GM19239 (cell line): ENCODE measurements at places on chromosomes 12 and 14.

GRCh38 chr14:96756745-96757144 is 40.4 kb upstream of the VRK1 start:
- DNase-seq = no peak

DNA sequence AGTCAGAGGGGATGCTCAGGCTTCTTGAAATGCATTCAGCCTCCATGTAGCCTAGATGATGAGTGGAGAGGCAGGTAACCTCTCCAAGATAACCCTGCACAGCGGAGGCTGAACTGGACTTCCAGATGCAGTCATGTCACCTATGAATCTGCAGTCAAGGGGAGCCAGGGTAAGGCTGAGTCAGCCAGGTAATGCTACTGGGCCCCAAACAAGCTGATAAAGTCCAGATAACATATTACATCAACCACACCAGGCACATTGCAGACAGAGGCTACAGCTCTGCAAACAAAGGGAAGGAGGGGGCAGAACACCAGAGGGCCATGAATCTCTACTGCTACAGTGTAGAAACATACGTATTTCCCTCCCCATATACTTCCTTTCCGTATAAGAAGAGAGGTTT is 14.0 kb downstream of the RNASE9 start:
- no peak for DNase-seq

GRCh38 chr12:62629413-62629812 is 162.8 kb downstream of the MON2 start:
- no peak for DNase-seq

DNA sequence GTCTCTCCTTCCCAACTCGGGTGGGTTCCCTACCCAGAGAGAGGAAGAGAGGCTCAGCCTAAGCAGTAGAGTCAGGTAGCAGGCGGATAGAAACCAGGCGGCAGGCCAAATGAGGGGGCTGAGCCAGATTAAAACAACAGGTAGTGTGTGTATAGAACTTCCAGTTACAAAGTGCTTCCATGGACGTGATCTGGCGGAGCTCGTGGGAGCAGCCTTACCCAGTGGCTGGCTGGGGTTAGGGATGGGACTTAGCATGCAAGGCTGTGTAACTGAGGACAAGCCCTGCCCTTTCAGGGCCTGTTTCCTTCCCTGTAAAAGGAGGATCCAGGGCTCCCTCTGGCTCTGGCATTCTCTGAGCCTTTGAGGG is 8.3 kb downstream of the KRT80 start:
- no peak for DNase-seq

GRCh38 chr12:85951823-85952222 is 77.7 kb downstream of the NTS start:
- DNase-seq = no peak

- DNase-seq = no peak
Measured at GRCh38 chr14:59814988-59815387, 55.6 kb downstream of the RTN1 start.

DNA sequence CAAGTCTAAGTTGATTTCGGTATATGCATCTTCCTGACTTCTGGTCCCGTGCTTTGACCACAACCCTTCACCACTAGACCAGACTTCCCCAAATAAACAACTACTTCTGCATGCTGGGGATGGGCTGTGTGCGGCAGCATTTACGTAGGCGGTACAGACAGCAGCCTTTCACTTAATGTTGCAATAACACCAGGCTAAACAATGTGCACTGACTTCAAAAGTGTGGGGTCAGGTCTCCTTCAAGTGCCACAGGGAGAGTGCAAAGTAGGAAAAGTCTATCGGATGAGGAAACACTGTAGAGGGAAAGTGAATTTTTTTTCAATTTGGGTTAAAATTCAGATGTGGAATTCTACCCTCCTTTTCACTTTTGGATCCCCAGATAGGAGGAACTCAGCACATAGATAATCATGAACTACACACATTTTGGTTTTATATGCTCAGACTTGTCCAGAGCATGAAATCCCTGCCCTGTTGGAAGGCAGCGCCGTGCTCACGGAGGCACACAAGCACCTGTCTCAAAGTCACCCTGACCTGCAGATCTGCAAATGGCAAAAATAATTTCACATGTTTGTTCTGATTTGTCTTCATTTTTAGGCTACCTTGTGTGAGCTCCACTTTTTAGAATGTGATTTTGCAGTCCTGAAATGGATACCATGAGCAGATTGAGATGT is 3.6 kb upstream of the FOS start:
- no peak for DNase-seq

DNA sequence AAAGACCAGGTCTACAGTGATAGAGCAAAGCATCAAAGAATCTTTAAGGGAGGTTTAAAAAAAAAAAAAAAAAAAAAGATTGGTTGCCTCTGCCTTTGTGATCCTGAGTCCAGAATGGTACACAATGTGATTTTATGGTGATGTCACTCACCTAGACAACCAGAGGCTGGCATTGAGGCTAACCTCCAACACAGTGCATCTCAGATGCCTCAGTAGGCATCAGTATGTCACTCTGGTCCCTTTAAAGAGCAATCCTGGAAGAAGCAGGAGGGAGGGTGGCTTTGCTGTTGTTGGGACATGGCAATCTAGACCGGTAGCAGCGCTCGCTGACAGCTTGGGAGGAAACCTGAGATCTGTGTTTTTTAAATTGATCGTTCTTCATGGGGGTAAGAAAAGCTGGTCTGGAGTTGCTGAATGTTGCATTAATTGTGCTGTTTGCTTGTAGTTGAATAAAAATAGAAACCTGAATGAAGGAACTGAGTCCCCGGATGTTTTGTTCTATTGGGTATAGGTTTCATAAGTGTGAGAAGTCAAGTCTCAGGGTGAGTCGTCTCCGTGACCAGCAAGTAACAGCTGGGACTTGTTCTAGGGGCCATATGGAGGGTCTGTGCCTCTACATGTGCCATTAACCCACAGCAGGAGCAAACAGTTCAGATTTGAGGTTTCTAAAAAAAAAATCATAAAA is 9.3 kb downstream of the PEBP1 start:
- DNase-seq = no peak

DNA sequence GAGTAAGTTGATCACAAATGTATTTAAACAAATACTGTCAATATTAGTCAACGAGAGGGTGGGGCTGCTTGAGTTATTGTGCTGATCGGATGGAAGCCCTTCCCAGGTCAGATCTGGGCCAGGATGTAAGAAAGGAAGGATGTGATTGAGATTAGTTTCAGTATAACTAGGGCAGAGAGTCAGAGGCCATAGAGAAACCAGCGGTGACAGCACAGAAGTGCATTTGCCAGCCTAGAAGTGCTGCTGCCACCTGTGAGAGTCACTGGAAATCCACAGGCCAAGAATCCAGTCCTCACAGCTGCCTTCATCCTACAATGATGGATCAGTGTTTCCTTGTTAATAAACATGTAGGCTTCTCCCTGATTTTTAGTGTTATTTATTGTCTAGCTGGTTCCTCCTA is 9.8 kb upstream of the FERMT2 start:
- DNase-seq = no peak

- DNase-seq = no peak
Measured at GRCh38 chr12:84183576-84183975, 729.0 kb downstream of the SLC6A15 start.

- no peak for DNase-seq
Measured at GRCh38 chr12:84922693-84923092, 10.1 kb upstream of the SLC6A15 start.

DNA sequence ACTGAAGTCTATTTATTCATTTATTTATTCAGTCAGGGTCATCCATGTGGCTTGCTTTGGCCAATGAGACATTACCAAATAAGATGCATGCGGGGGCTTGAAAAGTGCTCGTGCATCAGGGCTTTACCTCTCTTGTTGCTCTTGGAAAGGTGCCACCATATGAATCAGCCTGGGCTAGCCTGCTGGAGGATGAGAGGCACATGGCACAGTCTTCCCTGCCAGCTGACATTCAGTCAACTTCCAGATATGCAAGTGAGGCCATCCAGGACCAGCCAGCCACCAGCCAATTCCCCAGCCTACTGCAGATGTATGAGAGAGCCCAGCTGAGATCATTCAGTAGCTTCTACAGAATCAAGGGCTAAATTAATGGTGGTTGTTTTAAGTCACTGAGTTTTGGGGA is 105.2 kb upstream of the RPH3A start:
- DNase-seq = no peak

- no peak for DNase-seq
Measured at GRCh38 chr12:96014943-96015599, 18.9 kb upstream of the HAL start.

DNA sequence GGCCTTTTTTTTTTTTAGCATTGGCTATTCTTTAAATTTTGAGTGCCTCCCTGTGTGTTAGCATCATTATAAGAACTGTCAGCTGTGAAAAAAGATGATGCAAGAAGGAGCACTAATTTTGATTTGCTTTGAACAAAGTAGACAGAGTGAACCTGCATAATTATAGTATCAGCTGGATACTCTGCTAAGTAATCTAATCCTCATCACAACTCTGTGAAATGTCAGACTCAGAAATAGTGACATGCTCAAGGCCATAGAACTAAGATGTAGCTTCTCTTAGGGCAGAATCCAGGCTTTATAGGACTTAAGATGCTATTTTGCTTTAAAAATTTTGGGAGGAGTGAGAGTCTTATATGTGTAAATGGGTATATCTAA is 31.9 kb downstream of the FBXO34 start:
- no peak for DNase-seq

- DNase-seq = no peak
Measured at GRCh38 chr12:47414511-47414910, 291.3 kb downstream of the RPAP3 start.

GRCh38 chr12:115570069-115570777 is 707.3 kb downstream of the MED13L start:
- DNase-seq = no peak

GRCh38 chr14:89425931-89426330 is 8.9 kb upstream of the FOXN3 start:
- no peak for DNase-seq

GRCh38 chr12:72618764-72619163 is 346.6 kb downstream of the TRHDE start:
- DNase-seq = no peak

DNA sequence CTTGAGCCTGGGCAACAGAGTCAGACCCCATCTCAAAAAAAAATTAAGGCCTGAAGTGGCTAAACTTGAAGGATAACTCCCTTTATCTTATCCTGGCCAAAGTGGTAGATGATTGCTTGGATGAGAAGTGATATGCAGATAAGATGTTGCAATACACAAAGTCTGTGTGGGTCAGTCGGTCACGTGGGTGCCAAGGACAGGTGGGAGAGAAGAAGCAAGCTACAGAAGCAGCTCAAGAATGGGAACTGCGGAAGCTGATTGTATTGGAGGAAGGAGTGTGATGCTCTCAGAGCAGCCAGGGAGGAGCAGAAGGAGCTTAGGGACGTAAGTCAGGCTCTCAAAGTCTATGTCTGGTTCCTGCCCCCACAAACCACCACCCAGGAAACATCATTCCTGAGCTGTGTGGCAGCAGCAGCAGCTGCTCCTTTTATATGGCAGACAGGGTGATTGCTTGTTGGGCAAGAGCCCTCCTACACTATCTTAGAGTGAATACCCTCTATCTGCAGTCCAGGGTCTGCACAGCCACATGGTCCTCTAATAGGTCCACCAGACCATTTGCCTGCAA is 54.5 kb downstream of the ATP2A2 start:
- no peak for DNase-seq

DNA sequence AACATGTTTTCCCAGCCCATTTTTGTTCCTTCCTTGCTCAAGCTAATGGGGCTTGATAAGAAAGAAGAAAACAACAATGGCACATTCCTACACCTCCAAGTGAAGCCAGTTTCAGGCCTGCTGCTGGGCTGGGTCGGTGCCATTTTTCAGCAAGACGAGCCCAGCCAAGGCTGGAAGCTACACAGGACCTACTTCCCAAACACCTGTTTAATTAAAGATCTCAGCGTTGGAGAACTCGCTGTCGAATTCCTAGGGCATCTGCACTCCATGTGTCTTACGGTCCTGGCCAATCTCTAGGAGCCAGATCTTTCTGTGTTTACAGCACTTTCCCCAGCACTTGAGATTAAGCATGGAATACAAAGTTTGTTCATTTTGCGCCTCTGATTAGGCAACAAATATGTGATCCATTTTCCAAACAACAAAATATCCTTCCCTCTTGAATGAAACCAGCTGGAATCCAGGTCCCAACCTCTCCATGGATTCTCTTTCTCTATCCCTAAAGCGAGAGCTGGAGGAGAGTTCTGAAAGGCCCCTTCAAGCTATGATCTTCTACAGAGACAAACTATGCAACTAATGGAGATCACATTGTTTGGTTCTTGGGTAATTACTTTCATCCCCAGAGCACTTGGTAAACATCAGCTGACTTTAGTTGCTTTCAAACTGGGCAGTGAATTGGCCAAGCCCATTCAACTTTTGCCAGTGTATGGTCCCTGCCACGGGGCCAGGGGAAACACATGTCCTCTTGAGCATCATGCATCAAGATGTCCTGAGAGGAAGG is 34.3 kb upstream of the TC2N start:
- DNase-seq = no peak

DNA sequence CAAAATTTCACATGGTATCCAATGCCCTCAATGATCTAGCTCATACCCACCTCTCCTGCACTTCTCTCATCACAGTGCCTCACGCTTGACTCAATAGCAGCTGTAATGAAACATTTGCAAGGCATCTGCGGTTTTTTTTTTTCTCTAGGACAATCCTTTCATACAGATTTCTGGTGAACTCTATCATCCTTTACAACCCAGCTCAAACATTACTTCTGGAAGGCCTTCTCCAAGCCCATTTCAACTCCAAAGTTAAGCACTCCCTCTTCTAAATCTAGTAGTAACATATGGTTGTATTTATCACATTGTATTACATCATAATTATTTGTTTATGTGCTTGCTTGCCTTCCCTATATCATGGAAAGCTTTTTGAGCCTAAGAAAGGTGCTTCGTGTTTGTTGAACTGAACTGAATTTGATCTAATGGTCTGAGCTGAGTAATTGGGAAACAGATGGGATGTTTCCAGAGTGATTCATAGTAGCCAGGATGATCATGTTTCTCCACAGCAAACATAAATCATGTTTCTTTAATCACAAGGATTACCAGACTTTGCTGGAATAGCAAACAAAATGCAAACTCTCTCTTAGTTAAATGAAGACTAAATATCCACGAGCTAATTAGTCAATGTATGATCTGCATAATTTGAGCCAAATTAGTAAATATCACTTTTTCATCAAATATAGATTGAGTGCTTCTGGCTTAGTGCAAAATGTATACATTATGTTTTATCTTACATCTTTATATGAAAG is 14.3 kb downstream of the CFL2 start:
- DNase-seq = no peak

GRCh38 chr12:13799574-13799973 is 181.8 kb downstream of the GRIN2B start:
- no peak for DNase-seq

DNA sequence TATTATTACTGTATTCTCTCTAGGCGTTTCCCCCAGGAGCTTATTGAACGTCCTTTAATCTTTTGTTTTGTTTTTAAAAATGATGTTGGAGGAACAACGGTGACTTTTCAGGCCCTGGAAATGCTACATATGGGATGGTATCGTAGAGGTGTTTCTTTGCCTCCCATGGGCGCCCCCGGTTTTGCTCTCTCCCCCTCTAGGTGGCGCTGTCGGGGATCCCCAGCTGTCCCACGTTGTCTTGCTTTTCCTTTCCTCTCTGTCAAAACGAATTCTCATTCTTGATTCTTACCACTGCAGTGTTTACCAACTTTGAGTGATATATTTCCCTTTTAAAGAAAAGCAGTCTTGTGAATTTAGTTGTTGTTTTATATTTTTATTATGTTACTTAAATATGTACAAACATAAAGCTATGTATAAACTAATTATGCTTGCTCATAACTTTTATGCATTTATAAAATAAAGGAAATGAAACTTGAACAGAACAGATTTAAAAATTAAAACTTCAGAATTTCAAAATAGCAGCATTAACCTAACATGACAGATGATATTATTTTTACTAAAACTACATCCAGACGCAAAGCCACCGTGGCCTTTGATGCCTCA is 171.9 kb downstream of the RGS6 start:
- DNase-seq = peak; percentile 17
